ENCODE measurements at places on chromosomes 16 and 17.

DNA sequence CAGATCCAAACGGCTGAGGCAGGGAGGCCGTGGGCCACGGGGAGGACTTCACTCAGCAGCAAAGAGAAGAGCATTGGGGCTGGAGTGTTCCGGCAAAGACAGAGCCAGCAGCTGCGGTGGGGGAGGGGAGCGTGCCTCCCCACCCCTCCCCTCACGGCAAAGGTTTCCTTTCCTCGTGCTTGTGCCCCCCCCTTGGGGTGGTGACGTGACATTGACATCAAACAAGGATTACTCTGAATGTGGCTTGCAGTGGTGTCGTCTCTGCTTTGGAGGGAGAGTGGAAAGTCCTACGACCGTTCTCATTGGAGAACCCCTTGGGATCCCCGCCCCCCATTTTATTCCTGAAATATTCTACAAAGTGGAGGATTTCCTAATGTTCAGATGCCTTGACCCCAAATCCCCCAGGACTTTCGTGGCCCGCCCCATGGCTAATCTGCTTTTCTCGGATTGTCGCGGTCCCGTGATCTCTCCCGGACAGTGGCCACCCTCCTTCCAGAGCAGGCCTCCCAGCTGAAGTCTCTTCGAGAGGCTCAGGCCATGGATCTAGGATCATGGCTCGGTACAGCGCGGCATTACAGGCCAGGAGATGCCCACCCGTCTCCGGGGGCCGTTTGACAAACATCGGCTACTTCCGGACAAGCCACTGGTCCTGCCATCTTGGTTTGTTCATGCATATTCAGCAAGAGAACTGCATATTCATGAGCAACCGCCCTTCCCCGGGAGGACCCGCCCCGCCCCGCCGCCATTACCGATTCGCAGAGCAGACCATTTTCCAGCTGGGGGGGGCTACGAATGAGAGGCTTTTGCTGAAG lies 705 bp upstream of the POLR2A start:
- peaks cover 59% of the 10 kb centered on the region for H3K4me1 ChIP-seq
- H3K36me3 ChIP-seq = no peaks in the 10 kb centered on the region
- H3K27ac ChIP-seq = peak overlapping the region; percentile 99
- H3K4me3 ChIP-seq = peak overlapping the region; percentile 83
- DNase-seq = peak; percentile 93

GRCh38 chr17:38656959-38657823 lies 17.6 kb downstream of the EPOP start:
- H3K27ac ChIP-seq = no peak overlapping the region
- H3K4me1 ChIP-seq = no peaks in the 10 kb centered on the region
- H3K4me3 ChIP-seq = no peak overlapping the region
- H3K27me3 ChIP-seq = no peaks in the 10 kb centered on the region
- no peak for DNase-seq
- H3K36me3 ChIP-seq = no peaks in the 10 kb centered on the region

GRCh38 chr17:55931446-55931845 lies 180.6 kb downstream of the PCTP start:
- H3K4me1 ChIP-seq = no peaks in the 10 kb centered on the region
- no peaks in the 10 kb centered on the region for H3K27me3 ChIP-seq
- DNase-seq = no peak

DNA sequence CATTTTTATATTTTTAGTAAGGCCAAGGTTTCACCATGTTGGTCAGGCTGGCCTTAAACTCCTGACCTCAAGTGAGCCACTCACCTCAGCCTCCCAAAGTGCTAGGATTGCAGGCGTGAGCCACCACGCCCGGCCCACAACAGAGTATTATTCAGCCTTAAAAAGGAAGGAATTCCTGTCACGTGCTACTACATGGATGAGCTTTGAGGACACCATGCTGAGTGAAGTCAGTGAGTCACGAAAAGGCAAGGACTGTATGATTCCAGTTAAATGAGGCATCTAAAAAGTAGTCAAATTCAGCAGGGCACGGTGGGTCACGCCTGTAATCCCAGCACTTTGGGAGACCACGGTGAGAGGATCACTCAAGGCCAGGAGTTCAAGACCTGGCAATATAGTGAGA lies 9.7 kb downstream of the CSF3 start:
- peaks cover 28% of the 10 kb centered on the region for H3K36me3 ChIP-seq
- H3K27ac ChIP-seq = no peak overlapping the region
- no peak overlapping the region for H3K4me3 ChIP-seq
- no peaks in the 10 kb centered on the region for H3K27me3 ChIP-seq

DNA sequence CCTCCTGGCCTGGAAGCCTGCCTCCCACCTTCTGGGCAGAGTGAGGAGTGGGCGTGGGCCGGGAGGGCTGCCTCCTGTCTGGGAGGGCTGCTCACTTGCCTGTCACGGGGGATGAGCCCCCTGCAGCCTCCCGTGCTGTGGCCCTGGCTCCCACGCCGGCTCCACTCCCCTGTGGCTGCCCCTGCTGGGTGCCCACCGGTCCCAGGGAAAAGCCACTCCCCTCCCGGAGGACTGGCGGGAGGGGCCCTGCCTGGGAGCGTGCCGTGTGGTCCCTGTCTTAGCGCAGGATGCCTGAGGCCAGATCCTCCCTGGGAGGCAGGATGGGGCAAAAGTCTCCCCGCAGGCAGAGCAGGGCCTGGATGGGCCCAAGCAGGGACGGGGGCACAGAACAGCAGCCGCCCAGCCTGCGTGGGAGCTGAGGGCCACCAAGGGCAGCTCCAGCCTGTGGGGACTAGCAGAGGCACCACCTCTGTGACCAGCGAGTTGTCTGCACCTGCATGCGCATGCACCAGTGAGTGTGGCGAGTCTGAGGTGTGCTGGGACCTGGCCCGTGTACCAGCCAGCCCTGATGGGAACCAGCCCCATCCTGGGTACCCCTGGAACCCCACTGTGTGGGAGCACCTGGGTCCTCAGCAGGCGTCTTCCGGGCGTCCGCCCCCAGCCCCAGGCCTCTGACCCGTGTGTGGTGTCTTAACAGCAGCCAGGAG lies 339.9 kb downstream of the SEC14L1 start:
- H3K27ac ChIP-seq = no peak overlapping the region
- peaks cover 14% of the 10 kb centered on the region for H3K36me3 ChIP-seq
- no peak overlapping the region for H3K4me3 ChIP-seq

DNA sequence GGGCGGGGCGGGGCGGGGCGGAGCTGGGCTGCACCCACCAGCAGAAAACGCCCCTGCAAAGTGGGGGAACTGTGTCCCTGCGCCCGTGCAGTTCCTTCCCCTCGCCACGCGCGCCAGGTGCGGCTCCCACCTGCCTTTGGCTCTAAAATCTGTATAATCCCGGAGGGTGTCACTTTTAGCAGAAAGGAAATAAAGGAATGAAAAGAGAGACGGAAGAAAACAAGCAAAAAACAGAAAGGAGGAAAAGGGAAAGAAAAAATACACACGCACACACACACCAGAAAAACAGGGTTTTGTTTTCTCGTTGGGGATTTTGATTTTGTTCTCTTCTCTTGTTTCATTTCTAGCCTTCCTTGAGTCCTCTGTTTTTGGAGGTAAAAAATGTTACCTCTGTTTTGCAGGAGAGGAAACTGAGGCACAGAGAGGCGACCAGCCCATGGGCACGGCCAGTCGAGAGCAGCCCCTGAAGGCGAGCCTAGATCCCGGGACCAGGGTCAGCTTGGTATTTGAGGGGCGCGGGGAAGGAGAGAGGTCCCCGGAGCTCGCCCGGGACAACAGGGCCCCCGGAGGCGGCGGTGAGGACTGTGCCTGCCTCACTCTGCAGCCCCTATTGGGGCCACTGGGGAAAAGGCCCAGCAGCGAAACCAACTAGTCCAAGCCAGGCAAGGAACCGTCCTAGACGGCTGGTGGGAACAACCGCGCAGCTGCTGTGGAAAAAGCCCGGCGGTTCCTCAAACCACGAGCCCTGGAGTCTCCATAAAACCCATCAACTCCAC lies 594 bp upstream of the CARHSP1 start:
- H3K4me1 ChIP-seq = peaks cover 32% of the 10 kb centered on the region
- H3K36me3 ChIP-seq = no peaks in the 10 kb centered on the region
- DNase-seq = no peak
- H3K27ac ChIP-seq = peak overlapping the region; percentile 13

DNA sequence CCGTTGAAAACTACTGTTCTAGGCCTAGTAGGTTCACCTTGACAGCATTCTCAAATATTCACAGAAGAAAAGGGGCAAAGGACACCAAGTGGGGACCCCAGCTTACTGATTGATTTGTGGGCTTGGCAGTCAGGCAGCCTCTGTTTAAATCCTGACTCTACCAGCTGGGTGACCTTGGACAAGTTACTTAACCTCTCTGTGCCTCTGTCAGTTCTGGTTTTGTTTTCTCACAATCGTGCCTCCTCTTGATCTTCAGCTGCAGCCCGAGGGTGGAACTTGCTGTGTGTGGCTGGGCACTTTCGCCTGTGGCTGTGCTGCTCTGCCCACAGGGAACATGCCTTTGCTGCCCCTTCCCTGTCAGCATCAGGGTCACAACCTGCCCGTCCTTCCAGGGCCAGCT lies 17.8 kb downstream of the RAP1GAP2 start:
- no peak for DNase-seq
- H3K27me3 ChIP-seq = no peaks in the 10 kb centered on the region
- no peaks in the 10 kb centered on the region for H3K36me3 ChIP-seq
- H3K4me1 ChIP-seq = no peaks in the 10 kb centered on the region
- H3K4me3 ChIP-seq = peak overlapping the region; percentile 47

DNA sequence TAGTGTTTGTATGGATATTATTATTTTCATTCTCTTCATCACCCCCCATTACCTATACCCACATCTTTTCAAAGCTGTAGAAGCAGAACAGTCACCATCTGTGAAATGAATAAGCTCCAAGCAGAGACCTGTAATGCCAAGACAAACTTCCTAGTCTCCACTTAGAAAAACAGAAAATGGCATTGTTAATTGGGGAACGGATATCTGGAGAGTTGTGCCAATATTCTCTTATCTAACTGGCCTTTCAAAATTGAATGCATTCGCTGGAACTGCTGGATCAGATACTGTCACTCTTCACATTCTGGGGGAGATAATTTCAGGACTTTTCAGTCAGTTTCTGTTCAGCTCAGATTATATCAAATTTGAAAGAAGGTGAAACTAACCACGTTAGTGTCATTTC lies 464.4 kb upstream of the GOT2 start:
- peaks cover 4% of the 10 kb centered on the region for H3K4me1 ChIP-seq
- no peak overlapping the region for H3K27ac ChIP-seq
- DNase-seq = no peak
- H3K36me3 ChIP-seq = no peaks in the 10 kb centered on the region
- no peaks in the 10 kb centered on the region for H3K27me3 ChIP-seq

DNA sequence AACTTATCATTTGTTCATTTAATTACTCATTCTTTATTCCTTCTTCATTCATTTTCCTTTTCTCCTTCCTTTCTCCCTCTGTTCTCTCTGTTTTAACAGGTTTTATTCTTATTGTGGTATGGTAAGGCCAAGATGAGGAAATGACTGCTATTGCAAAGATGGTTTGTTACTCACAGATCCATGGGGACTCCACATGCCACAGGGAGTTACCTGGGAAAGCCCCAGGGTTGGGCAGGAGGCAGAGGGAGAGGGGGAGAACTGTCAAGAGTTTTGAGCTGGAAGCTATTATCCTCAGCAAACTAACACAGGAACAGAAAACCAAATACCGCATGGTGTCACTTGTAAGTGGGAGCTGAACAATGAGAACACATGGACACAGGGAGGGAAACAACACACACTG lies 453.3 kb downstream of the WWOX start:
- no peak overlapping the region for H3K4me3 ChIP-seq
- peaks cover 3% of the 10 kb centered on the region for H3K4me1 ChIP-seq
- no peaks in the 10 kb centered on the region for H3K36me3 ChIP-seq
- no peaks in the 10 kb centered on the region for H3K27me3 ChIP-seq
- H3K27ac ChIP-seq = no peak overlapping the region

DNA sequence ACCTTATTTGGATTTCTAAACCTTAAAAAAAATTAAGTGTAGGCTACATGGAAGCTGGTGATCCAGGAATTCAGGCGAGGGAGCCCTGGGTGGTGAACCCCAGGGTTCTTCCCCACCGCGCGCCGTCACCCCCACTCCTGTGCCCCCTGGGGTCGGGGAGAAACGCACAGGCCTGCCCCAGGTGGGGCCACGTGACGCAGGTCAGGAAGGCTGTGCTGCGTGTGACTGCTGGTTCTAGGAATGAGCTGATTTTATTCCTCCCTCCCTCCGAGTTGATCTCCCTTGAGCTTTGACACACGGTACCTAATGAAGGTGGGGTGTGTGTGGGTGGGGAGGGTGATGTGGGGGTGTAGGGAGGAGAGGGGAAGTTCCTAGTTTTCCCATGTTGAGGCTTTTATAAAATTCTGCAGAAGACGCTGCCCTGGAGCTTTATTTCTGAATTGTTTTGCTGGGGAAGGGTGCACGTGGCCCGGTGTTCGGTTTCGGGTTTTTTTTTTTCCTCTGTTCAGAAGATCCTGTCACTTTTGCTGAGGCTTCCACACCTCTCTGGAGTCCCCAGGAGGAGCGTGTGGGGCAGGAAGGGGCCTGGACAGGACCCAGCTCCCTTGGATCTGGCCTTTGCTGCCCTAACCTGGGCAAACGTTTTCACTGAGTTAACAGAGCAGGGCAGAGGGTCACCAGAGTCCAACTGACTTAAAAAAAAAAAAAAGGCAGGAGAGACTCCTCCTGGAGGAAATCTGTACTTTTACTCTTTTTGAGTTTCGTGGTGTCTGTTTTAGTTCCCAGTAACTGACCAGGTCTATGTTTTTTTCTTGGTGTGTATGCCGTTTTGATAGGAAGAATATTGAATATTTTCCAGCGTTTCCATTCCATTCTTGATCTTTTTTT lies 55.8 kb upstream of the GSE1 start:
- H3K4me3 ChIP-seq = peak overlapping the region; percentile 92
- H3K27me3 ChIP-seq = no peaks in the 10 kb centered on the region
- peaks cover 33% of the 10 kb centered on the region for H3K4me1 ChIP-seq

DNA sequence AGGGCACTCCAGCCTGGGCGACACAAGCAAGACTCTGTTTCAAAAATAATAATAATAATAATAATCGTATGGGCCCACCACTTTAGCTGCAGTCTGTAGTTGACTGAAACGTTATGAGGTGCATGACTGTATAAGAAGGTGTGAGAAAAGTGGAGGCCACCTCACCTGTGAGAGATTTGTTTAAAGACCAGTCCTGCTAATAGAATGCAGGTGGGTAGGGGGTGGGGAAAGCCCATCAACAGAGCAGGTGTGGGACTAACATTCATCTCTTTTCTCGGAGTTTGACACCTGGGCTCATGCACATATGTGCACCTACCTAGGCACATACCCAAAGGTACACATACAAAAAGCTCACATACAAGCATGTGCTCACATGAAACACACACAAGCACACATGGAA lies 68.0 kb upstream of the TOB1 start:
- H3K27me3 ChIP-seq = no peaks in the 10 kb centered on the region
- no peak overlapping the region for H3K27ac ChIP-seq

DNA sequence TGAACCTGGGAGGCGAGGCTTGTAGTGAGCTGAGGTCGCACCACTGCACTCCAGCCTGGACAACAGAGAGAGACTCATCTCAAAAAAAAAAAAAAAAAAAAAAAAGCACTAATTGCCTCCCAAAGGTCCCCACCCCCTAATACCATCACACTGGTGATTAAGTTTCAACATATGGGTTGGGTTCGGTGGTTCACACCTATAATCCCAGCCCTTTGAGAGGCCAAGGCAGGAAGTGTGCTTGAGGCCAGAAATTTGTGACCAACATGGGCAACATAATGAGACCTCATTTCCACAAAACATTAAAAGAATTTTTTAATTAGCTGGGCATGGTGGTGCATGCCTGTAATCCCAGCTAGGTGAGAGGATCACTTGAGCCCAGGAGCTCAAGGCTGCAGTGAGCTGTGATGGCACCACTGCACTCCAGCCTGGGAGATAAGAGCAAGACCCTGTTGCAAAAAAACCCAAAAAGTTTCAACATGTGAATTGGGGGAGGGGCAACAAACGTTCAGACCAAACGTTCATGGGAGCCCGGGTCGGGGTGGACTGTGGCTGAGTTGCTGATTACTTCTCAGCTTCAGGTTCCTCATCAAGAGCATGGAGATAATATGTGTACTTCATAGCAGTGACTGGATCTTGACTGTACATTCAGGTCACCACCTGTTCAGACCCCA lies 62.1 kb upstream of the NOL11 start:
- no peaks in the 10 kb centered on the region for H3K36me3 ChIP-seq
- no peaks in the 10 kb centered on the region for H3K27me3 ChIP-seq
